G401 (cell line): ENCODE measurements at places on chromosomes 3 and 15.

DNA sequence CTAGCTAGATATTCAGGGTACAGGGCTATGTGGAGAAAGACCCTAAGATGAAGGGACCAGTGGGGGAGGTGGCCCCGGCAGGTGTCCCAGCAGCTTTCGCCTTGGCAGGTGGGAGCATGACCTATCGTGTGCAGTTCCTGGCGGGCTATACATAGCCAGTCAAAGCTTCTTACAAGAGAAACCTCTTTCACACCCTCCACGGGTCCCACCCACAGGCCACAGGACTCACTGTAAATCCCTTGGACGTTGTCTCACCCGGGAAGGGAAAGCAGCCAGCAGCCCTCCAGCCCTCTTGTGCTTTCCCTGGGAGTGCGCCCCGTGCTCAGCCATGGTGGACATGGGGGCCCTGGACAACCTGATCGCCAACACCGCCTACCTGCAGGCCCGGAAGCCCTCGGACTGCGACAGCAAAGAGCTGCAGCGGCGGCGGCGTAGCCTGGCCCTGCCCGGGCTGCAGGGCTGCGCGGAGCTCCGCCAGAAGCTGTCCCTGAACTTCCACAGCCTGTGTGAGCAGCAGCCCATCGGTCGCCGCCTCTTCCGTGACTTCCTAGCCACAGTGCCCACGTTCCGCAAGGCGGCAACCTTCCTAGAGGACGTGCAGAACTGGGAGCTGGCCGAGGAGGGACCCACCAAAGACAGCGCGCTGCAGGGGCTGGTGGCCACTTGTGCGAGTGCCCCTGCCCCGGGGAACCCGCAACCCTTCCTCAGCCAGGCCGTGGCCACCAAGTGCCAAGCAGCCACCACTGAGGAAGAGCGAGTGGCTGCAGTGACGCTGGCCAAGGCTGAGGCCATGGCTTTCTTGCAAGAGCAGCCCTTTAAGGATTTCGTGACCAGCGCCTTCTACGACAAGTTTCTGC is 15.0 kb downstream of the GRK7 start:
- DNase-seq, result no peak

- no peak for DNase-seq
Observed at GRCh38 chr3:42161050-42161935, 70.1 kb downstream of the TRAK1 start.

GRCh38 chr15:79128556-79128955 is 38.0 kb upstream of the RASGRF1 start:
- DNase-seq, result peak; percentile 98

DNA sequence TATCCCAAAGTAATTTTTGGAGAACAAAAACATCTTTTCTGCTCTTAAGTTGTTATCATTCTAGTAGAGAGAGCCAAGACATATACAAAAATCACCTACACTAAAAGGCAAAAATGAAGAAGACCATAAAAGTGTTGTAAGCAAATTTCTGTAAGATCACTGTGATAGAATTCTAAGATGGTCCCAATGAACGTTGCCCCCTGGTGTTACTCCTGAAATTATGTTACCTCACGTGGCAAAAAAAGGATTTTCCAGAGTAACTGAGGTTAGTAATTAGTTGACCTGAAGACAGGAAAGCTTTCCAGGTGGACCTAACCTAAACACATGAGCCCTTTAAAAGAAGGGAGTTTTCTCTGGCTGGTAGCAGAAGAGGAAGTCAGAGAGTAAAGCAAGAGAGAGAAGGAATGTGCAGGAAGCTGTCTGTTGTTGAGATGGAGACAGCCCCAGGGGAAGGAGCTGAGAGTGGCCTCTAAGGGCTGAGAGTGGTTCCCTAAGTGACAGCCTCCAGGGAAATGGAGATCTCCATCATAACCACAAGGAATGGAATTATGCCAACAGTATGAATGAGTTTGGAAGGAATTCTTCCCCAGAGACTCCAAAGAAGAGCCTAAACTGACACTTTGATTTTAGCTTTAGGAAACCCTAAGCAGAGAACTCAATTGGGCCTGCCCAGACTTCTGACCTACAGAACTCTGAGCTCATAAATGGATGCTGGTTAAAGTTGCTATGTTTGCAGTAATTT is 205.9 kb downstream of the CD47 start:
- no peak for DNase-seq

GRCh38 chr3:152260026-152260425 is 8.7 kb upstream of the MBNL1 start:
- DNase-seq, result no peak

- DNase-seq, result peak; percentile 1
Observed at GRCh38 chr3:59486520-59486919, 436.7 kb upstream of the CFAP20DC start.

- DNase-seq, result peak; percentile 18
Observed at GRCh38 chr3:100403362-100404249, 2.3 kb downstream of the LNP1 start.

DNA sequence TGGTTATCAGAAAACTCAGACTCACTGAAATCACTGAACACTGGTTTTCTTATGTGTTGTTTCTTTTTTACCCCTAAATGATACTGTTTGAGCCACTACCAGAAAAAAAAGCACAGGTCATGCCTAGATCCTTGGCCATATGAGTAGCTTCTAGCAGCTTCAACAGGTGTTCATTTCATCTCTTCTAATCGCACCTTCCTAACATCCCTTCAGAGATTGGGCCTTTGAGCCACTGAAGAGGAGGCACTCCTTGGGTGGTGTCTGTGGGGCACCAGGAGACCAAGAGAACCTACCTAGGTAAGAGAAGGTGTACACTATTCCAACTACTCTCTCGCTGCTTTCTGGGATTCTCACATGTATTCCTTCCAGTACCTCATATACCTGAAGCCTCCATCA is 2.5 kb downstream of the HEG1 start:
- DNase-seq, result no peak

GRCh38 chr3:7779331-7779730 is 722.3 kb upstream of the LMCD1 start:
- DNase-seq, result no peak

DNA sequence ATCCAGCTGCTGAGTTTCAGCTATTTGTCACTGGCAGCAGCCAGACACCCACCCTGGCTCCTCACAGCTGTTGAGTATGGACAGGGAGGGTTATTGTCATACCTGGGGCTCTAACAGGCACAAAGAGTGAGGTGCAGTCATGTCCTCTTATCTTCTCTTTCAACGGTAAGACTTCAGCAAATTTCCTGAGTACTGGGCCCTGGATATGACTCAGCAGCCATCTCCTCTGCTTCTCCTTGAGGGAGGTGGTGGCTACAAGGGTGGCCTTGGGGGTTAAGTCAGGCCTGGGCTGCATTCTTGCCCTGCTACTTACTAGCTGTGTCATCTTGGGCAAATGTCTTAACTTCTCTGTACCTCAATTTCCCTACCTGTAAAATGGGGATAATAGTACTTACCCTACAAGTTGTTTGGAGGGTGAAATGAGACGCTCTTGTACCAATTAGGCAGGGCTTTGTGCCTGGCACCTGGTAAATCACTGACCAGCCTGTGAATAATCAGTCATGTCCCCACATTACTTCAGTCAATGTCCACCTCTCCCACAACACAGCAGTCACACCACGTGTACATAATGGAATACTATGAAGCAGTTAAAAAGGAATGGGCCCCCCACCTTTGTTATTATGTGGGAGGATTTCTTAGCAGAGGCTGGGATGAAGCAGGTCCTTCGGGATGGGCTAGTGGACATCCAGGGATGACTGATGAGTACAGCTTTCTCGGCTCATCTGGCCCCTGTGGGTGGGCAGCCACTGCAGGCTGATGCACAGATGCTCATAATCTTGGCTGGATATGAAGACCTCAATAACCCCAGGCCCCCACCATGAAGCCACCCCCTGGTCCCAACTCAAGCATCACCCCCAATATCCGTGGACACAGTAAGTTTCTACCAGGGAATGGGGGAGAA is 528.8 kb downstream of the SHQ1 start:
- DNase-seq, result no peak

DNA sequence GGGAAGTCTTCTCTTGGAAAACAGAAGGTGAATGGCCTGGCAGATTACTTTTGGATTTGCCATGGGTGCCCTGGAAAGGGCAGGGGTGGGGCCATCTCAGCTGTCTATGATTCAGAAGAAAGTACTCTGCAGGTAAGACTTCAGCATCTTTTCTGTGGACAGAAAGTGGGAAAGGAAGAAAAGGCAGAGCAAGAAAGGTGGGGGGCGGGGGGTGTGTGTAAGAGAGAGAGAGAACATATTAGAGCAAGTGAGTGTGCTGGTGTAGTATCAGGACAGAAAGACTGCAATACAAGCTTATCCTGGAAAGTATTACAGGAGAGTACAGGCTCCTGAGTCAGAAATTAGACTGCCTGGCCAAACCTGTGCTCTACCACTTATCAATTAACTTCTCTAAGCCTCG is 5.5 kb downstream of the TAGLN3 start:
- no peak for DNase-seq

GRCh38 chr15:62856466-62857246 is 185.9 kb upstream of the TPM1 start:
- peak; percentile 85 for DNase-seq

- DNase-seq, result no peak
Observed at GRCh38 chr3:195410546-195410945, 32.3 kb downstream of the ACAP2 start.

GRCh38 chr3:49497606-49498005 is 27.5 kb downstream of the DAG1 start:
- DNase-seq, result no peak

DNA sequence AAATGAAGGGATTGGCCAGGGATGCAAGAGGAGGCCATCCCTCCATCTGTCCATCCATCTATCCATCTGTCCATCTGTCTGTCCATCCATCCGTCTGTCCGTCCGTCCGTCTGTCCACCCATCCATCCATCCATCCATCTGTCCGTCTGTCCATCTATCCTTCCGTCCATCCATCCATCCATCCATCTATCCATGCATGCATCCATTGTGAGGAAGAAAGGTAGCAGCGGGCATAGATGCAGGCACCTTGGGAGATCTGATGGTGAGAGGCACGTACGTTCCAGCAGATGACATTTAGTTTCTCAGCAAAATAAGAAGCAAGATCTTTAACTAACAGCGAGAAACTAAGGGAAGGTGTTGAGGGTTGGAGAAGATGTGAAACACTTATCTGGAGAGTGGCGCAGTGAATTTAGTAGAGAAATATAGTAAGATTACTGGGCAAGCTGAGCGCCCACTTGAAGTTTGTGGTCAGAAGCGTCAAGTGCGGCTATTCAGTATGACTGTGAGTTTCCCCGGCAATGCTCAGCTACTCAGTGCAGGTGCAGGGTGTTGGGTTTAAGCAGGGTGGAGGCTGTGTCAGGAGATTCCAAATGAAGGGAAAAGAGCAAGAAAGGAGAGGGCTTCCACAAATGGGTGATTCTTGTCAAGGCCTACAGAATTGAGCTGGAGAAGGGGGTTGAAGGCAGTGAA is 22.4 kb upstream of the SRP14 start:
- no peak for DNase-seq
